Smooth muscle cell of the umbilical artery (primary cell): ENCODE measurements at places on chromosomes 12 and 14. TPM values are rescaled to one million over a fixed set of nuclear protein-coding genes. Genes with fewer than 3 reads are reported as not detected.

The COL2A1 gene
- 0.18 TPM in 1 of 2 replicates, not detected in the other for total RNA-seq

The LTB4R gene
- 0.59 and 0.78 TPM in 2 replicates for total RNA-seq

The CMAS gene
- 18.4 and 36.4 TPM in 2 replicates for total RNA-seq

The GALNT8 gene
- 2.2 TPM in 1 of 2 replicates, not detected in the other for total RNA-seq

The SERPINA12 gene
- total RNA-seq = not detected in 2 replicates

The RTL1 gene
- total RNA-seq = under 0.01 and 0.09 TPM in 2 replicates

The GAPDH gene
- total RNA-seq = 7,061 and 9,871 TPM in 2 replicates

The SERPINA10 gene
- total RNA-seq = not detected in 2 replicates

The NUAK1 gene
- total RNA-seq = 75.8 and 96.5 TPM in 2 replicates

The DGLUCY gene
- total RNA-seq = 25.8 and 31.3 TPM in 2 replicates

The KRT85 gene
- total RNA-seq = not detected in 2 replicates

The RGS6 gene
- total RNA-seq = not detected in 2 replicates

The C12orf60 gene
- 1.0 and 1.2 TPM in 2 replicates for total RNA-seq

The MYH6 gene
- total RNA-seq = not detected in 2 replicates

The NEDD8 gene
- total RNA-seq = 158 and 162 TPM in 2 replicates

The MIPOL1 gene
- 16.0 and 18.7 TPM in 2 replicates for total RNA-seq

The PSMA6 gene
- 147 and 279 TPM in 2 replicates for total RNA-seq

The TC2N gene
- under 0.01 and 0.18 TPM in 2 replicates for total RNA-seq

The SYNE3 gene
- 6.2 and 15.2 TPM in 2 replicates for total RNA-seq

The FAM90A1 gene
- under 0.01 and 0.09 TPM in 2 replicates for total RNA-seq

The FUT8 gene
- 61.2 and 109 TPM in 2 replicates for total RNA-seq

The KCNC2 gene
- total RNA-seq = not detected in 2 replicates

The MYO1H gene
- not detected in 2 replicates for total RNA-seq

The SLC6A13 gene
- 0.42 TPM in 1 of 2 replicates, not detected in the other for total RNA-seq

The ARMH4 gene
- total RNA-seq = 11.3 and 13.5 TPM in 2 replicates

The HOXC10 gene
- 6.2 and 10.7 TPM in 2 replicates for total RNA-seq
